ENCODE measurements at places on chromosomes 5 and 9.

DNA sequence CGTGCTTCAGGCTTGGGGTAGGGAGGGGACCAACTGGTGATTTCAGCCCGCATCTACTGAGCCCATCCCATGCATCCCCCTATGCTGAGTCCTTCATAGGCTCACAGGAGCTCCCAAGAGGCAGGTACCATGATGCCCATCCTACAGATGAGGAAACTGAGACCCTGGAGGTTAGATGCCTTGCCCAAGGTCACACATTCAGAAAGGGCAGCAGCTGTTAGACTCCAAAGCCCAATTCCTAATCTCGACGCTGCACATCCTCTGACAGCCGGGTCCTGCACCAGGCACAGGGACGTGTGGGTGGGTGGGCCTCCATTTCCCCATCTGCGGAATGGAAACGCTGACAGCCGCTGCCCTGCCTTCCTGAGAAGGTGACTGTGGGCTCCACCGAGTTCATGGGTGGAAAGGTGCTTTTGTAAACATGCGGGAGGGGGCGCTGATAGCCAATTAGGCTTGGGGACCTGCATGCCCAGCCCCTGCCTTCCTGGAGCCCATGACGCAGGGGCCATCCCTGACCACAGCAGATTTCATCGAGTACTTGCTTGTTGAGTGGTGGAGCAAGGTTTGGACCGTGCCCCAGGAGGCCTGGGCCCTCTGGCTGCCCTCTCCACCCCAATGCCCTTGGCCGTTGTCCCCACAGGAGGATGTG lies 2.2 kb downstream of the DNM1 start:
- DNase-seq: no peak

DNA sequence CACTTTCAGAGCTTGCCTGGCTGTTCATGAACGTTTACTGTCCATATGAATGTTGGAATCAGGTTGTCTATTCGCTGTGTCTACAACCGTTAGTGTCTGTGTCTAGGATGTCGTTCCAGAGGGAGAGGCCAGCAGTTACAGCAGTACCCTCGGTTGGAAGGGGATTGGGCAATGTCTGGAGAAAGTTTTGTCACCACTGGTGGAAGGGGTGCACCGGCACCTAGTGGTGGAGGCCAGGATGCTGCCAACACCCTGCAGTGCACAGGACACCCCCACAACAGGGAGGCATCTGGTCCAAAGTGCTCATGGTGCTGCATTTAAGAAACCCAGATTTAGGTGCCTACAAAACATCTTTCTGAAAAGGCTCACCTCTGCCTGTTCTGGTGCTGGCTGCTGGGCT lies 220.7 kb downstream of the FANCC start:
- no peak for DNase-seq

GRCh38 chr9:87282538-87282937 lies 215.1 kb upstream of the DAPK1 start:
- DNase-seq: no peak

DNA sequence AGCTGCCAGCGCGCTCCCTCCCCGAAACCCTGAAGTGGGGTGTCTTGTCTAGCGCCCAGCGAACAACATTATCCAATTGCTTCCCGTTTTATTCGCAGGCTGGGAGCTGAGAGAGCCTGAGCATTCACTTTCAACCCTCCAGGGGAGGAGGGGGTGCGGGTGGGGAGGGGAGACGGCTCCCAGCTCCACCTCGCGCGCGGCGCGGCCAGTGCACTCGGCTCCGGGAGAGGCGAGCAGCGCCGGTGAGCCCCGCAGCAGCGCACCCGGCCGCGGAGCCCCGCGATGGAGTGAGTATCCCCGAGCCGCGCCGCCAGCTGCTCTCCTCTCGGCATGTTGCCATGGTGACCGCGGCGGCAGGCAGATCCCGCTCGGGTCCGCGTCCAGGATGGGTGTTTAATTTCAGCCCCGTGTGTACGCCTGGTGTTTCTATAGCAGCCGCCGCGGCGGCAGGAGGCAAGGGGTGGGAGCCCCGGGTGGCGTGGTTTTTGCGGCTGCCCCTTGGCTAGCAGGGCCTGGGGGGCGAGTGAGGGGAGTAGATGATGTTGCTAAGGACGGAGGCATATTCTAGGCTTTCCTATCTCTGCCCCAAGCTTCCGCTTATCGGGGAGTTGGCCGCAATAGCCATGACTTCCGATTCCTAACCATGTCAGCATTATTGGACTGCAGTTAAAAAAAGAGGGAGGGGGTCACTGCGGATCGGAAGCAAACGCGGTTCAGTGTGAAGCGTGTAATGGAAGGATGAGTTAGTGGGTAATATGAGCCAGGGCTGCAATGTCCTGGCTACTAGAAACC lies 139.2 kb upstream of the PALM2AKAP2 start:
- DNase-seq: no peak

GRCh38 chr9:94894094-94894699 lies 167.7 kb downstream of the AOPEP start:
- no peak for DNase-seq

GRCh38 chr5:71955723-71956122 lies 151.6 kb upstream of the MAP1B start:
- no peak for DNase-seq

DNA sequence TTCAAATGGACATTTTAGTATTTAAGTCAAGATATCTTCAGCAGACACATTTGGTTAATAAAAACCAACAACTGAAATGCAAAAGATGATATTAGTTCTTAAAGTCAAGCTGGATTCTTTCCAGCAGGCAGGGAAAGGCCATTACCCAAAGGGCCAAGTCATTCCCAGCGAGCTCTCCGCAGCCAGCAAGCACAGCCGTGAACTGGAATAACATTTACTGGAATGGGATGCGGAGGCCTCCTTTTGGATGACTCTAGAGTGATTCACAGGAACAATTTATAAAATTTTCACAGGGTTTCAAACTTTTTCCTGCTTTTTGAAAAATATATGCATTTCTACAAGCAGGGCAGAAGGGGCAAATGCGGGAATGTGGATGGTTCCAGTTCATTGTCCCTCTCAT lies 76.6 kb upstream of the DAB2 start:
- DNase-seq: no peak

DNA sequence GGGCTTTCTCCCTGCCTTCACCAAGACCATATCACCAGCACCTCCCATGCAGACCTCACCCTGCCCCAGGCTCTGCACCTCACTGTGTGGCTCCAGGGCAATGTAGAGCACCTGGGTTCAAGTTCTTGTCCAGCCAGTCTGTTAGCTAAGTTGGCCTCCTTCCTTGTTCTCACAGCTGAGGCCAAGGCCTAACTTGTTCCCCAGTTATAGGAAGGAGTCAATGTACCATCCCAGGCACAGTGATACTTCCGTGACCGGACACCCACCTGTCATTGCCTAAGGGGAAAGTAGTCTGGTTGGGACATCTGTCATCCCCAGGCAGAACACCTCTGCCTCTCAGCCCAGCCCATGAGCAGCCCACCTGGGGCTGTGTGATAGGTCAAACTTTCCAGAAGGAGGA lies 14.4 kb upstream of the ARAP3 start:
- no peak for DNase-seq
